Stimulated activated CD4-positive, alpha-beta T cell treated with anti-CD3 and anti-CD28 coated beads, Interleukin-2, amount 100 ng/mL, for 24 hours (primary cell): ENCODE measurements at places on chromosomes 11 and 22.
A peak's percentile ranks its signal among the peaks of the same experiment; 100 is the strongest.

- DNase-seq, result peak; percentile 68
These were observed 24.1 kb downstream of the ZNRF3 start for GRCh38 chr22:28907311-28908008.

GRCh38 chr22:30802202-30803166 is 107.8 kb downstream of the OSBP2 start:
- DNase-seq, result peak; percentile 82

- no peak for DNase-seq
These were observed 134.5 kb upstream of the NAV2 start for GRCh38 chr11:19577976-19578619.

GRCh38 chr22:22666307-22667091 is 22.1 kb downstream of the GGTLC2 start:
- DNase-seq, result no peak

DNA sequence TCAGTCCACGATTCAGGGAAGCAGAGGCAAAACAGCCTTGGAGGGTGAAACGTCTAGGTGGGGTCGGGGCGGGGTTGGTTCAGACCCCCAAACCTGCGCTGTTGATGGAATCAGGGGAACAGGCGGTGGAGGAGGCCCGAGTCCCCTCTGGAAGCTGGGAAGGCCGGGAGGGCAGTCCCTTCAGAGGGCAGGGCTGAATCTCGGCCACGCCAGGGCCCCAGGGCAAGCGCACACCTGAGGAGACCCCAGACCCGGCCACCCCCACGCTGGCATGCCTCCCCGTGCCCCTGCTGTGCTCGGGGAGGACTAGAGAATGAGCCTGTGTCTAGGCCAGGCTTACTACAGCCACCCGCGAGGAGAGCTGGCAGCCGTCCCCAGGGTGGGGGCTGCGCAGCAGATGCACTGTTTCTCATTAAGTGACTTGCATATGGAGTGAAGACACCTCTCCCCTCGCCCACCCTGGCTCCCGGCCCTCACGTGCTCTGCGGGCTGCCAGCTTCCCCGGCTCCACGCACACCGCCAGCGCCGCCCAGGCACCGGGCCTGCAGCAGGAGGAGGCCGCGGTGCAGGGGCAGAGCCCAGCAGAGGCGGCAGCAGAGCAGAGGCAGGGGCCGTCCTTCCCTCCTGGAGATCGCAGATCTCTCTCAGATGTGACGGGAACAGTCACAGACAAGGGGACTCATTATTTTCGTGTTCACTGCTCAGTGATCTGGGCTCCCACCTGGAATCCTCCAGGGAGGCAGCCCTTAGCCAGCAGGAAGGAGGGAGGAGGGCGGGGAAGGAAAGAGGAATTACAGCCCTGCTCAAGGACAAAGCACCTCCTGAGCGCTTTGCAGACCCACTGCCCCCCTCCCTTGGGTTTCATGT is 47.1 kb upstream of the OPCML start:
- DNase-seq, result no peak

- no peak for DNase-seq
These were observed 28.9 kb downstream of the AP2A2 start for GRCh38 chr11:954392-955153.

DNA sequence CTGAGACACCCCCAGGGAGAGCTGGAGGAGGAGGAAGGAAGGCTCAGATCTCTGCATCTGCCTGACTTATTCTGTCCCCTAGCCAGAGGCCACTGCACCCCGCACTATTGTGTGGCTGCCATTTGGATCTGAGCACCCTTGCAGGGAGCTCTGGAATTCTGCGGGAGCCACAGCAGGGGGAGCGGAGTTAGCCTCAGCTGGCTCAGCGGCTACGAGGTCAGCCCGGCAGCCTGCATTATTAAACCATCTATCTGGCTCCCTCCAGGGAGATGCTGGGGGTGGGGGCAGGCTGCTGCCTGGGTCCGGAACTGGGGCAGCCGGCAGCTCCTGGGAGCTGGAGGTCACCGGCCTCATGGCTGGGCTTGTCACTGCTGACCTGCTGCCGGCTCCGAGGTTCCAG is 6.5 kb upstream of the ELFN2 start:
- no peak for DNase-seq

- DNase-seq, result no peak
These were observed 6.8 kb downstream of the MCAM start for GRCh38 chr11:119309953-119310681.

DNA sequence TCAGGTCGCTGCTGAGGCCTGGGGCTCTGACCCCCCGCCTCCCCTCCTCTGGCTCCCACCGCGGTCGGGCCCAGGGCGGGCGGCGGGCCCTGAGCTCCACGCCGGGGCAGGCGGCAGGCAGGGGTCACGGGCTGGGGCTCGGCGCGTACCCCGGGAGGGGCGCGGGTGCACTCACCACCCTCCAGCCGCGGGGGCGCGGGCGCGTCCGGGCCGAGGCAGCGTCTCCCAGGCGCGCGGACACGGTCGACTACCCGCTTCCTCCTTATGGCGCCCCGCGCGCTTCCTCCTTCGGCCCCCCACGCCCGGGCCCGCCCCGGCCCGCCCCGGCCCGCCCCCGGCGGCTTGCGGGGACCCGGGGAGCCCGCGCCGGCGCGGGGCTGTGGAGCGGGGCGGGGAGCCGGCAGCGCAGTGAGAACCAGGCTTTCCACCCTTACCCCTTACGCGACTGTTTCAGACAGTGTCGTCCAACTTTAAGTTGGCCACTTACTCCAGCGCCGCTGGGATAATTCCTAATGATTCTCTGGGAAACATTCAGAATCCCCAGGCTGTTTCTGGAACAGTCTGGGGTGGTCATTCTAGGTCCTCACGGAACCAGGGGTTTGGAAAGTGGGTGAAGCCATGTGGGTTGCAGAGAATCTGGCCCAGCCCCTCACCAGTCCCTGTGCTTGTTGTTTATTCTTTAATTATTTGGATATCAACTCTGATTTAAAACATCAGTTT is at the start of gene BID:
Gene BID (minus strand): TSS at position 264 of the 720 bp plus-strand sequence. CDS start 24,353 bp downstream, outside the sequence.
- DNase-seq, result peak; percentile 49

GRCh38 chr22:44683237-44683636 is 18.8 kb upstream of the PRR5 start:
- DNase-seq, result no peak

DNA sequence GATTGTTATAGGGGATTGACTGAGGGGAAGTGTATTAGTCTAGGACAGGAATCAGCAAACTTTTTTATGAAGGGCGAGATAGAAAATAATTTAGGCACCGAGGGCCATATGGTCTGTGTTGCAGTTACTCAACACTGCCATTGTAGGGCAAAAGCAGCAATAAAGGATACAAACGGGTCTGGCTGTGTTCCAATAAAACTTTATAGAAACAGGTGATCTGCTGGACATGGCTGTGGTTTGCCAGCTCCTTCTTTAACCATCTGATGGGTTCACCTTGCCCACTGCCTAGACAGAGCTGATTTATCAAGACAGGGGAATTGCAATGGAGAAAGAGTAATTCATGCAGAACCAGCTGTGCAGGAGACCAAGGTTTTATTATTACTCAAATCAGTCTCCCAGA is 20.0 kb downstream of the PRR5L start:
- DNase-seq, result no peak
